ENCODE measurements at places on chromosomes 3 and 15.
A peak's percentile ranks its signal among the peaks of the same experiment; 100 is the strongest.

DNA sequence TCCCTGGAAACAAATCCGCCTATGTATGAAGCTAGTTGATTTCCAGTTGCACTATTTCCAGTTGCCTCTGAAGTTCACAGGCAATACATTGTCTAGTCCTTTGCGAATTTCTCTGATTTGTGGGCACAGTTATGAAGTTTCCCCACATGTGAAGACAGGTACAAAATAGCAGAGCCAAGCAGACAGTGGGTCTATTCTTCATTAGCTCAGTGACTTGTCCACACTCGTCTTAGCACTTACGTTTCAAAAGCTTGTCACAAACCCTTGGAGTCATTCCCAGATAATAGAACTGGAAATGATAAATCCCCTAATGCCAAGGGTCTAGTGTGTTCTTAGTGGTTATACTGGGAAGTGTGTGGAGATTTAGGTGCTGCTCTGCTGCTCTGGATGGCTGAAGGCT is 14.5 kb downstream of the SRPRB start:
- no peak for DNase-seq

GRCh38 chr3:131526801-131527347 is 24.1 kb upstream of the MRPL3 start:
- no peak for DNase-seq

- DNase-seq: no peak
These were observed 126.5 kb upstream of the CNTN6 start for GRCh38 chr3:966341-966740.

GRCh38 chr3:194687638-194688199 is 2.0 kb downstream of the FAM43A start:
- peak; percentile 37 for DNase-seq

- DNase-seq: no peak
These were observed 20.1 kb upstream of the C3orf49 start for GRCh38 chr3:63798949-63799348.

DNA sequence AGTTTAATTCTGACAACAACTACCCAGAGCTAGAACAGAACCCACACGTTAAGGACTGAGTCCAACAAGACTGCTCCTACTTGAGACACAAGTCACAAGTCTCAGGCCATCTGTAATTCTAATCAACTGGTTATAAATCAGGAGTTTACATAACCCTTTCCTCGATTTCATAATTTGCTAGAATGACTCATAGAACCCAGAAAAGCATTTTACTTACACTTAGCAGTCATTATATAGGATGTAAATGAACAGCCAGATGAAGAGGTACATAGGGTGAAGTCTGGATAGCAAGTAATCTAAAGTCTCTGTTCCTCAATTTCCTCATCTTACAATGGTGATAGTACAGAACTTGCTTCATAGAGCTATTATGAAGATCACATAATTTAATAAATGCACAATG is 1018.2 kb downstream of the DIPK2A start:
- no peak for DNase-seq

DNA sequence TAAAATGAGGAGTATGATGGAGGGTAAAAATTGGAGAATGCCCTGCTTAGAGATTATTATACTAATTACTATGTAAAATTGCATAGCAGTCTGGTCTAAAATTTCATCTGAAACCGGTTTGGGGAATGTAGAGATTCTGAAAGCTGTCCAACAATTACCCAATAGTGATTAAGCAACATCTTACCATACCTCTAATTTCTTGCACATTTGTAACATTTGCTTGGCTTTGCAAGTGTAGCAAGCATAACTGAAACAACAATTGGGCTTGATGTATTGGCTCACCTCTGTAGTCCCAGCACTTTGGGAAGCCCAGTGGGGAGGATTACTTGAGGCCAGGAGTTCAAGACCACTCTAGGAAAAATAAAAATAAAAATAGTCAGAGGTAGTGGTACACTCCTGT is 17.4 kb downstream of the AADACL2 start:
- no peak for DNase-seq

DNA sequence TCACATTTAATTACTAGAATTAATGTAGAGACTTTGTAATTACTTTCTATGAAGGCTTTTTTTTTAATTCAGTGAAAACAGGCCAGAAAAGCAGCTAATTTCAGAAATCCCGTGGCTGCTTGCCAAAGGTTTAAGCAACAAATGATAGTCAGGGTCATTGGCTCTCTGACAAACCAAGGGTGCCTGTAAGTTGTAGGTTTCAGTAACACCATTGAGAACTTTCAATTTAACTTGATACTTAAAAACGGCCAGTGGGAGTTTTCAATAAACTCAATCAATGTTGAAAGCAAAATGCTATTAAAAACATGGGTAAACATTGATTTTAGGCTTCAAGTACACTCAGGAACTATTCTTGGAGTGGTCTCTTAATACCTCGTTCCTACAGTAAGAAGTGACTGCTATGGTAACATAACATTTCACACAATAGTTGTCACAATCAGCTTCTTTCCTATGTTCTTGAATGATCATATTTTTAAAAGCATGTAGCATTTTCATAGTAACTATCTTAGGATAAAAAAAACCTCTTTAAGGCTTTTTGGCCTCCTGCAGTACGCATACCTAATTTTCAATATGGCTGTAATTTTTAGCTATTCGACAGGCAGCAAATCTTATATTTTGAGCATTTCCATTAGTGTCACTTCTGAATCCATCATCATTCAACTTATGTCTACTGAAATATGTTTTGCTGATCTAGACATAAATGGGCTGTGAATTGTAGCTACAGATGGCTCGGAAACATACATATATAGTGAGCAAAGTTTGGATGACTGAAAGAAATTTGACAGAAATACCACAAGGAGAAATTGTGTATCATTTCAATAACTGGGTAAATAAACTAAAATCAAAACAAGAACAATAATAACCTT is 592.1 kb upstream of the GBE1 start:
- DNase-seq: no peak

DNA sequence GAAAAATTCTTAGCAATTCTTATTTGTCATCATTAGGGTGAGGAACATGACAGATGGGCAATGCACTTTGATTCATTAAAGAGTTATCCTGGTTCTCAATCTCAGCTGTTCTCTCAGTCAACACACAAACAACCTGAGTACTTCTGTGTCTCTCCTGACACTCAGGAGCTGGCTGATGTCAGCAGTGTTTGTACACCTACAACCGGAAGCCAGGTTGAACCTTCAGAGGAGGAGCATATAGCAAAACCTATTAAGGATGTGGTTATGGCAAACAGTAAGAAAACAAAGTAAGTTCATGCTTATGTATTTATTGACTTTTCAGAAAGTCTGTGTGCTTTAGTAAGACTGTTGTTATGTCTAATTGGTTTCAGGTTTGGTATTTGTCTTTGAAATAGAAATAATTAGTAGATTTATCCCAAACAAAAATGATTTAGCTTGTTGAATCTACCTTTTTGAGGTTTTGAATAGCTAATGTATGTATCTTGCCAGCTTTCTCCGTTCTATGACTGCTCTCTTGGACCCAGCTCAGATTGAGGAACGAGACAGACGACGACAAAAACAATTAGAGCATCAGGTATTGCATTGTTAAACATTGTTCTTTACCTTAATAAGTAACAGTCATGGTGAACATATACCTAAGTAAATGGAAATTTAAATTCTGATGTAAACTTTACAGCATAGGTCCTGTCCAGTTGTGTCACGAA is 36.6 kb downstream of the CCDC66 start:
- peak; percentile 18 for DNase-seq

DNA sequence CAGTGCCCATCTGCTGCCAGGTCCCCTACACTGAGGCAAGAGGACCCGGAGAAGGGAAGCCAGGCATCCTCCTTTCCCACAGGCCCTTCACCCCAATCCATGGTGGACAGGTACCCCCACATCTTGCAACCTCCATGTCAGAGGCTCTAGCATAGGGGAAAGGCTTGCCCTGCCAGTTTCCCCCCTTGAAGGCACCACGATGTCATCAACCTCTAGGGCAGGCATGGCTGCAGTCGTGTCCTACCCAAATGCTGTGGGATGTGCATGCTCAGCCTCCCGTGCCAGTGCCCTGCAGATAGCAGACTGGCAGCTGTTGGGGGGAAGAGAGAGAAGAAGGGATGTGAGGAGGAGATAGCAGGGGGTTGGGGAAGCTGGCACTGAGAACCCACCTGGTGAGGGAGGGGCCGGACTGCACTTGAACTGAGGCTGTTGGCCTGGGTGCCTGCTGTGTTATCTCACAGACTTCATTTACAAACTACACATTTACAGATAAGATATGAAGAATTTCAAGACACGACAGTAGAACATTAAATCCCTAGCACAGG is 197.5 kb downstream of the ADAMTS9 start:
- no peak for DNase-seq

- DNase-seq: no peak
These were observed 178.6 kb upstream of the SMAD3 start for GRCh38 chr15:66886686-66887273.

GRCh38 chr15:52326756-52327155 is 31.2 kb upstream of the MYO5C start:
- DNase-seq: no peak

- DNase-seq: peak; percentile 5
These were observed 42.3 kb downstream of the KLHL6 start for GRCh38 chr3:183513046-183513706.

- no peak for DNase-seq
These were observed 56.1 kb upstream of the KIF23 start for GRCh38 chr15:69357773-69358771.

DNA sequence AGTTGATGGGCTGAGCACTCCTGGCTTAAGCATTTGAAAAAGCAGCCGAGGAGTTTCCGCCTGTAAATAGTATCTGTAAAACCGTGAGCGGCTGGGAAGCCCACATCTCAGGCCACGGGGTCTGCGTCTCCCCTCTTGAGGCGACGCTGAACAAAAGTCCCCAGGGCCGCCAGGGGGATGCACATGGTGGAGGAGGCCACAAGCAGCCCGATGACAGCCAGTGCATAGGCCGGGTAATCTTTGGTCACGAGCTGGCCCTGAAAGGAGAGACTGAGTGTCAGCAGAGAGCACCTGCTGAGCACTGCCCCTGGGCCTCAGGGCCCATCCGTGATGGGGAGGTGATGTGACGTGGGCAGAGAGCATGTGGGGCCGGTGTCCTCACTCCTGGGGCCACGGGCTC is 37.5 kb downstream of the SLC6A20 start:
- no peak for DNase-seq

Data from activated T-helper 1 cell treated with anti-CD3 and anti-CD28 coated beads, Interleukin-2, amount 50 U/mL, for 16 hours (primary cell).